HuH-7 (cell line): ENCODE measurements at places on chromosomes 7 and 10.

GRCh38 chr10:86753051-86753450 lies 3.4 kb upstream of the BMPR1A start:
- DNase-seq, result no peak

DNA sequence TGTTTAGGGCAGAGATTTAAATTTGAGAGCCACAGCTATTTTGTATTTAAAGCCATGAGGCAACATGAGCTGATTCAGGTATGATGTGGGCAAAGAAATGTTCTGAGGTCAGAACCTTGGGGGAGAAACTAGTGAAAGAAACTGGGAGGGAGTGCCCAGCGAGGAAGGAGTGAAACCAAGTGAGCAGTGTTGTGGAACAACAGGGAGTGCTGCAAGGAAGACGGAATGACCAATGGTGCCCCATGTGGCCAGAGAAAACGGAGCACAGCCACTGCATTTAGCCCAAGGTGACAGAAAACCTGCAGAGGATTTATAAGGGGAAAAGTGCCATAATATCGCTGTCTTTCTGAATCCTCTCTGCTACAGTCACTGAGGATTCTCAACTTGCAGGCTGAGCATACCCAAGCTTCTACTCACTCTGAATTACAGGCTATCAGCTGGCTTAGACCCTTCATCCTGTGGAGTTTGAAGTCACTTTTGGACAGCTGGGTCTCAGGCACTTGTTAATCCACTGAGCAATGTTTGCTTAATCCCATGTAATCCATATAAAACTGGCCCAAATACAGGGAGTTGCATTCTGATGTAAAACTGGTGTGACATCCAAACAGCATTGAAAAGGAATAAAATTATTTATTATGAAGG lies 777.3 kb downstream of the CCSER2 start:
- peak; percentile 9 for DNase-seq

DNA sequence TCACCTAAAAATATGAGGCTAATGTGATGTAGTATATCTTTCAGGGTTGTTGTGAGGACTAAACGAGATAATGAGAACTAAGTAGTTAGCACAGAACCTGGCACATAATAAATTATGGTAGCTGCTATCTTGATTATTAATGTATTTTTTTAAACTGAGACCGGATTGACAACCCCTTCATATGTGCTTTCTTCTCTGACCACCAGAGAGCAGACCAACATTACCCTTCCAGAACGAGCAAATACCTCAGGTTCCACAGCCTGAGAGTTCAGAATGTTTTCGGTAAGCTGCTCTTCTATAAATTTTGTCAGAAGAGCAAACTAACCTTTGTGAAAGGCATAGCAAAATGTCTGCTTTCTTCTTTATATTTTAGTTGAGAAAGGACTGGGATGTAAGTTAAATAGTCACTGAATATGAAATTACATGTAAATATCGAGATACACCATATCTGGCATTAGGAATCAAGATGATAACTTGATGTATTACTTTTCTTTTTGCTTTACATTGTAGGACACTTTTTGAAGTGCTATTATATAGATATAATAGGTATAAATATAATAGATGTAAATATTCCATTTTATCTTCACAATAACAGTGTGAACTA lies 13.6 kb upstream of the BPGM start:
- peak; percentile 13 for DNase-seq

DNA sequence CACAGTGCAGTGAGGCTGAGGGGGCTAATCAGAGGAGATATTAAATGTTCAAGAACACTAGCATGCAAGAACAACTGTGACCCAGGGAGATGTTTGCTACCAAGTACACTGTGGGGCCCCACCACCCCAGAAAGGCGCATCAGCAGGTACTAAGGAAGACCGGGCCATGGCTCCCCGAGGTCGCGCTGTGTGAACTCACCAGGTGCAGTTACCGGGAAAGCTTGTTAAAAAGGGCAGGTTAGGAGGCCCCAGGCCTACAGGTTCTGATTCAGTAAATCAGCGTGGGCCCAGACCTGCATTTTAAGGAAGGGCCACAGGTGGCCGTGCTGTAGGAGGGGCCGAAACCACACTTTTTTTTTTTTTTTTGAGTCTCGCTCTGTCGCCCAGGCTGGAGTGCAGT lies 54.6 kb downstream of the TMEM209 start:
- DNase-seq, result no peak

DNA sequence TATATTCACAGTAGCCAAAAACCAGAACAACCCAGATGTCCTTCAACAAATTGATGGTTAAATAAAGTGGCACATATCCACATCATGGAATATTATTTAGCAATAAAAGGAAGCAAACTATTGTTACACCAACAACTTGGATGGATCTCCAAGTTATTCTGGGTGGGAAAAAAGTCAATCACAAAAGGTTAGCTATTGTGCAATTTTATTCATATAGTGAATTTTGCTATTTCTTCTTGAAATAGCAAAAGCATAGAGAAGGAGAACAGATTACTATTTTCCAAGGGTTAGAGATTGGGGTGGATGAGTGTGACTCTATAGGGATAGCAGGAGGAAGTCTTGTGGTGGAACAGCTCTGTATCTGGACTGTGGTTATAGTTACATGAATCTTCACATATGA lies 87.0 kb downstream of the PTPN20 start:
- DNase-seq, result no peak

- DNase-seq, result no peak
Measured at GRCh38 chr7:13179011-13179582, 491.7 kb downstream of the ARL4A start.

- no peak for DNase-seq
Measured at GRCh38 chr7:132771301-132771730, 195.0 kb upstream of the PLXNA4 start.

- no peak for DNase-seq
Measured at GRCh38 chr7:78905436-78905835, 548.0 kb downstream of the MAGI2 start.

DNA sequence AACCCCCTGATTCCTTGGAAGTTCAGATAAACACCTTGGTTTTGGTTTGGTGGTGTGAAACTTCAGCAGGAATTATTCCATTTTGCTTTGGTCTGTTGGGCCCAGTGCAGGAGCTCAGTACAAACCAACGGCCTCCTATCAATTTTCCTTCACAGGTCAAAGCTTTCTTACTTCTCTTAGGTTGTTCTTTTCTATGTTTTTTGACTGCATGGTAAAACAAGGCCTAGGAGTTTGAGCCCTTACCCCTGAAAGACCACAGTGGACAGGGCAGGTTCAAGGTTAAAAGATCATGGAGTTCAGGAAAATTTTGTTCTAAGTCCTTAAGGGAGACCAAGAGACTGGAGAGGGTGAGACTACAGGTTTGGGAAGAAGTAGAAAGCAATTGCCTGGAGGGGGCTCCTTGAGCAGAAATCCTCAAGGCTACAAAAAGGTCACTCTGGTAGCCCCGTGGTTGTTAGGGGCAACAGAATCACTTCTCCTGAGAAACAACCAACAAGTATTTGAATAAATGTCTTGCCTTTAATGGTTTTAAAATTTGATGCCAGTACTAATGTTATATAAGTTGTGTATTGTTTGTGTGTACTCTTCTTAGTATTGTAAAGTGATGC lies 40.9 kb upstream of the FHIP2A start:
- DNase-seq, result no peak

DNA sequence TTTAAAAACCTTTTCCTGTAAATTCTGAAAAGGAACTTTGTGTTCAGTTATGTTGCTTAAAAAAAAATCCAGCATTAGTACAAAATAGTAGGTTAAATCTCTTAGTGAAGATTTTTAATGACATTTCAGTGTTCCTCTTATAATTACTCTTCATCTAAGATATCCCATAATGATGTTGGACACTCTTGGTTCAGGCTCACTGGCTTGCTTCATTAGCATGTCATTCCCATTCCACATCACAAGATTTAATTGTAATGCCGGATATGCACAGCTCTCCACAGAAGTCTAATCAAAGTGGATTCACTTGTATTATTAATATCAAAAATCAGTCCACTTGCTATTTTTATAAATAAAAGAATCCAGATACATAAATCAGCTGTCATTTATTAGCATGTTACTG lies 180.0 kb upstream of the MDFIC start:
- no peak for DNase-seq

GRCh38 chr10:102935939-102936605 lies 18.0 kb downstream of the CNNM2 start:
- DNase-seq, result no peak

GRCh38 chr10:87054373-87055295 lies 34.5 kb downstream of the FAM25A start:
- no peak for DNase-seq

DNA sequence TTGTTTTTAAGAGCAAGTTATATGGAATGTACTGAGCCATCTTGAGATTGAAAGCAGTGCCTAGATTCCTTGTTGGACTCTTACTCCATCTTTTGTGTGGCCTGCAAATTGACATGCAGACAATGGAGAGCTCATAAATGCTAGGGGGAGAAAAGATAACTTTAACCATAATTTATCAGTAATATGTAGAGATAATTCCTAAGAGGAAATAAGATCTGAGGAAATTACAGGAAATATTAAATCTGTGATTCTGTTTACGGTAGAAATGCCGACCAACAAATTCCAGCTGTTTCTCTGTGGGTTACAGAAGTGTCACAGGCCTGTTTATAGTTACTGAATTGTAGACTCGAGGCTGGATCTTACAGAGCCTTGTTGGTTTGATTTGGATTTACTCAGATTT lies 348.0 kb downstream of the SUGCT start:
- no peak for DNase-seq

GRCh38 chr7:1290026-1290678 lies 57.5 kb downstream of the UNCX start:
- DNase-seq, result no peak

GRCh38 chr10:76149182-76149581 lies 717.8 kb downstream of the LRMDA start:
- no peak for DNase-seq

- DNase-seq, result no peak
Measured at GRCh38 chr10:77269163-77269562, 368.4 kb downstream of the KCNMA1 start.

GRCh38 chr10:61841338-61841875 lies 60.1 kb upstream of the ARID5B start:
- no peak for DNase-seq

GRCh38 chr7:151470711-151471110 lies 30.8 kb upstream of the CRYGN start:
- no peak for DNase-seq

- no peak for DNase-seq
Measured at GRCh38 chr10:92064506-92064905, 140.9 kb downstream of the BTAF1 start.

DNA sequence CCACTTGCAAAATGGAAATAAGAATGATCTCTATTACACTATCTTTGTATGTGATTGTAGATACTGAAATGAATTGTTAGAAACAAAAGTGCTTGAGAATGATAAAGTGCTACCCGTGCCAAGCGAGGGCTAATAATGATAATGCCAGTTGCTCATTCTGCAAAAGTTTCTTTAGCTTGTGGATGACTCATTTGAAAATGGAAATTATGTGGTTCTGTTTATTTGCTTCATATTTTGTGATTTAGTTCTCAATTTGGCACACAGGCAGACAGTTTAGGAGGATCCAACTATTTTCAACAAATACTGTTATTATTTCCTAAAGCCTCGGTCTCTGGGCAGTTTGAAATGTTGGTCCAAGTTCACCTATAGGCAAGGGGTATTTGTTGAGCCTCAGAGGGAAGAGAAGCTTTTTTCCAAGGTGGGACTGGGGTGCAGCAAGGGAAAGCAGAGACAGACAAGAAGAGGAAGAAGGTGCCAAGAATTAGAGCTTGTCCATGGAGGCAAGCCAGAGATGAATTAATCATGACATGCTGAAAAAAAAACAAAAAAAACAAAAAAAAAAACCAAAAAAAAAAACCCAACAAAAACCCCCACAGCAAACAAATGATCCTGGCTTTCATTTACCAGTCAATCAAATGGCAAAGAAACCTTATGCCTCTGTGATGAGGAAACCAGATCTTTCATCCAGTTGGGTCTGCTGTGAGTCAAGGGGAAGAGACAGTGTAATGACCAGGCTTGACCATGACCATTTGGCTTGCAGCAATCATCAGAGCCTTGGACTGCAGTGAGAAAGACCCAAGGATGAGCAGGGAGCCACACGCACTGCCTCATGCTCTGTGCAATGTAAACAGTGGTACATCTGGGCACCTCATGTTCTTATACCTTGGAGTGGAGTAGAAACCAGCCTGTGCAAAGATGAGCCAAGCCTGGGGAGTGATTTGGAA lies 285.0 kb upstream of the HABP2 start:
- DNase-seq, result no peak

DNA sequence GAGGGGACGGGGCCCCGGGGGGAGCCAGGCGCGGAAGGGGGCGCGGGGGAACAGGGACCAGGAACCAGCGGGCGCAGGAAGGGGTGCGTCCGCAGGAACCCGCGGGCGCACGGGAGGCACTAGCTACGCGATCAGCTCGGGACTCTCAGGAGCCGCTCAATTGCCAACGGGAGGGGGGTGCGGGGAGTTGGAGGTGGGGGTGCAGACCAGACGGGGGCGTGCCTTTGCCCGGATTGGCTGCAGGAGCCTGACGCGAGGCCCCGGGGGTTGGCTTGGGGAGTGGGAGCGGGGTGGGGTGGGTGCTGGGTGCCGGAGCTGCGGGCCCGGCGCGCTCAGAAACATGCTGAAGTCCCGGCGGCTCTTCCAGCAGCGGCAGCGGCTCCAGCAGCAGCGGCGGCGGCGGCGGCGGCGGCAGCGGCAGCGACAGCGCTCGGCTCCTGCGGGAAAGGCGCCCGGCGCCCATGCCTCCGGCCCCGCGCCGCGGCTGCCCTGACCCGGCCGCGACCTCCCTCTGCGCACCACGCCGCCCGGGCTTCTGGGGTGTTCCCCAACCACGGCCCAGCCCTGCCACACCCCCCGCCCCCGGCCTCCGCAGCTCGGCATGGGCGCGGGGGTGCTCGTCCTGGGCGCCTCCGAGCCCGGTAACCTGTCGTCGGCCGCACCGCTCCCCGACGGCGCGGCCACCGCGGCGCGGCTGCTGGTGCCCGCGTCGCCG lies at the start of gene ADRB1:
Gene ADRB1 (plus strand): TSS at position 335 of the 715 bp plus-strand sequence. CDS start 267 bp downstream, at position 602.
- peak; percentile 92 for DNase-seq

- DNase-seq, result no peak
Measured at GRCh38 chr7:1817061-1817712, 147.1 kb downstream of the ELFN1 start.

GRCh38 chr7:92797693-92798092 lies 38.7 kb downstream of the CDK6 start:
- DNase-seq, result no peak

DNA sequence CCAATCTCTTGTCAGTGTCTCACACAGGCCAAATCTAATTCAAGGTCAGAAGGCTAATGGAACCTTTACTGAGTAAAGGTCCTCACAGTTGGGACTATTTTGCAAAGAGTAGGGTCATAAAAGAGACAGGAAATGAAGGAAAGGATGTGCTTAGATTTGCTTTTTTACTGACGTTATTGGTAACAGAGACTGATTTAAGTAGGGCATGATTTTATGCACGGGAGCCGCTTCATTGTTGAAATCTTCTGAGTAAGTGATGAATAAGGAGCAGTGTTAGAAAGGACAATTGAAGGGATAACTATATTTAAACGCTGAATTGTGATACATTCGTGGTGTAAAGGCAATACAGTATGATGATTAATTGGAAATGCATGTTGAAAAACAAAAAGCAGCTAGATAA lies 261.5 kb downstream of the MALRD1 start:
- no peak for DNase-seq

GRCh38 chr10:65894379-65894778 lies 1031.5 kb upstream of the LRRTM3 start:
- DNase-seq, result no peak
